Activated CD4-positive, alpha-beta memory T cell treated with anti-CD3 and anti-CD28 coated beads, Interleukin-2, amount 10 ng/mL, durations not matched to agents 7 days and 5 days (primary cell): ENCODE measurements at places on chromosomes 1 and 21. TPM values are rescaled to one million over a fixed set of nuclear protein-coding genes. Genes with fewer than 3 reads are reported as not detected.

DNA sequence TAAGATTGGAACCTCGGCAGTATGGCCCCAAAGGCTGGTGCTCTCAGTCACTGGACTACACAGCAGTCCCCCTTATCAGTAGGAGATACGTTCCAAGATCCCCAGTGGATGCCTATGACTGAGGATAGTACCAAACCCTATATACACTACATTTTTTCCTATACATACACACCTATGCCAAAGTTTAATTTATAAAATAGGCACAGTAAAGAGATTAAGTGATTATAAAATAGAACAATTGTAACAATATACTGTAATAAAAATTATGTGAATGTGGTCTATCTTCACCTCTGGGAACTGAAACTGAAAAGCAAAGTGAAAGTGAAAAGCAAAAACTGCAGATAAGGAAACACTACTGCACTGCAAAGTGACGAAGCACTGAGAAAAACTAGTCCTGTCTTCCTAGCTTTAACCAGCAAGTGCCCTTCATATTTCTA lies 96.8 kb downstream of the INTS7 start:
- H3K4me1 ChIP-seq = peaks cover 38% of the 10 kb centered on the region
- DNase-seq = no peak
- H3K4me3 ChIP-seq = peak overlapping the region; percentile 7
- H3K36me3 ChIP-seq = peaks cover 16% of the 10 kb centered on the region

GRCh38 chr1:200143347-200143746 lies 115.8 kb downstream of the NR5A2 start:
- H3K4me1 ChIP-seq = peaks cover 1% of the 10 kb centered on the region
- no peak overlapping the region for H3K4me3 ChIP-seq
- no peak overlapping the region for H3K27ac ChIP-seq
- no peaks in the 10 kb centered on the region for H3K36me3 ChIP-seq

DNA sequence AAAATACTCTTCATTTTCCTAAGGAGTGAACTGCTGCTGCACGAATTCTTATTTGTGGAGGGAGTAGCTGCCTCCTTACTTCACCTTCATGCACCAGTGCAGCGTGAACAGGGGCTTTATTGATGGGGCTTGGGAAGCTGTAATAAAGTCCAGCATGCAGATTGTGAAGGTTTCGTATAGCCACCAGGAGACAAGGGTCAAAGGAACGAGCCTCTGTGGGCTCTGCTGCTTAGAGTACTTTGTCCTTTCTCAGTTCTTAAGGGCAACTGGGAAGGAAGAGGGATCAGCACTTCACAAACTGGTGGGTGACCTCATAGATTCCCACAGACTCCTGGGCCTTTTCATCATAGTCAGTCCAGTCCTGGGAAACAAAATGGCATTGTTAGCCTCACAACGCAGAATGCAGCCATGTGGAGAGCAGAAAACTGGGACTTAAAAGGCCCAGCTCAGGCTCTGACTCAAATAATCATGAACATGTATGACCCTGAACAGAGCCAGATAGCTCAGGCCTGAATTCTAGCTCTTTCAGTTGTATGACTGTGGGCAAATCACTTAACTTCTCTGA lies 6.0 kb downstream of the CZIB start:
- no peak overlapping the region for H3K4me3 ChIP-seq
- H3K4me1 ChIP-seq = peaks cover 15% of the 10 kb centered on the region
- no peak for DNase-seq
- H3K27ac ChIP-seq = no peak overlapping the region
- no peaks in the 10 kb centered on the region for H3K27me3 ChIP-seq
- H3K36me3 ChIP-seq = peaks cover 47% of the 10 kb centered on the region

- H3K4me1 ChIP-seq = no peaks in the 10 kb centered on the region
- H3K27me3 ChIP-seq = no peaks in the 10 kb centered on the region
- no peak overlapping the region for H3K4me3 ChIP-seq
Observed at GRCh38 chr1:5566924-5567323, 425.3 kb downstream of the NPHP4 start.

Gene IRF6
- 0.25 TPM for total RNA-seq

Gene TFF2
- total RNA-seq = not detected

Gene WDR64
- not detected for total RNA-seq
